A549 treated with CORT108297 at 1 μM for 4 hours (cell line): ENCODE measurements at places on chromosomes 6 and 20. TPM values are rescaled to one million over a fixed set of nuclear protein-coding genes. Genes with fewer than 3 reads are reported as not detected.

The PHACTR1 gene
- total RNA-seq = 0.04 to 0.08 TPM in 2 of 5 replicates, not detected in the others

The SLC44A4 gene
- total RNA-seq = 0.06 to 0.16 TPM in 2 of 5 replicates, not detected in the others

The CEP85L gene
- 0.97 to 1.8 TPM (median 1.6 TPM) in 5 replicates for total RNA-seq

The RAET1G gene
- 7.3 to 11.9 TPM (median 10.3 TPM) in 5 replicates for total RNA-seq

The SLC24A3 gene
- 0.02 TPM in 1 of 5 replicates, not detected in the others for total RNA-seq

The LY6G5C gene
- 1.1 to 2.0 TPM (median 1.6 TPM) in 5 replicates for total RNA-seq

The CGA gene
- 0.09 to 0.22 TPM (median 0.20 TPM) in 4 of 5 replicates, not detected in the other for total RNA-seq

The CST4 gene
- total RNA-seq = not detected in 5 replicates

The BLOC1S5 gene
- total RNA-seq = 5.7 to 8.9 TPM (median 7.6 TPM) in 5 replicates

The MAFB gene
- 0.07 to 0.13 TPM (median 0.09 TPM) in 4 of 5 replicates, not detected in the other for total RNA-seq

The NRN1 gene
- 0.74 to 0.94 TPM (median 0.76 TPM) in 5 replicates for total RNA-seq

The GSTA2 gene
- 0.07 TPM in 1 of 5 replicates, not detected in the others for total RNA-seq

The CEBPB gene
- total RNA-seq = 120 to 257 TPM (median 228 TPM) in 5 replicates

The FRK gene
- total RNA-seq = 1.2 to 1.6 TPM (median 1.4 TPM) in 5 replicates

The TFAP2D gene
- total RNA-seq = not detected in 5 replicates

The DSE gene
- 13.0 to 20.1 TPM (median 17.4 TPM) in 5 replicates for total RNA-seq

The BPIFB2 gene
- not detected in 5 replicates for total RNA-seq

The SUMO4 gene
- total RNA-seq = 0.11 TPM in 1 of 5 replicates, not detected in the others

The TMEM244 gene
- not detected in 5 replicates for total RNA-seq

The HSPA12B gene
- 0.35 to 0.62 TPM (median 0.50 TPM) in 5 replicates for total RNA-seq

The RAET1L gene
- 0.30 to 0.40 TPM (median 0.33 TPM) in 5 replicates for total RNA-seq

The GHRH gene
- total RNA-seq = not detected in 5 replicates

The PAK5 gene
- total RNA-seq = not detected in 5 replicates

The SPINT4 gene
- not detected in 5 replicates for total RNA-seq

The KHDRBS2 gene
- not detected in 5 replicates for total RNA-seq
